AG09319 (cell line): ENCODE measurements at places on chromosomes 2 and 18.

DNA sequence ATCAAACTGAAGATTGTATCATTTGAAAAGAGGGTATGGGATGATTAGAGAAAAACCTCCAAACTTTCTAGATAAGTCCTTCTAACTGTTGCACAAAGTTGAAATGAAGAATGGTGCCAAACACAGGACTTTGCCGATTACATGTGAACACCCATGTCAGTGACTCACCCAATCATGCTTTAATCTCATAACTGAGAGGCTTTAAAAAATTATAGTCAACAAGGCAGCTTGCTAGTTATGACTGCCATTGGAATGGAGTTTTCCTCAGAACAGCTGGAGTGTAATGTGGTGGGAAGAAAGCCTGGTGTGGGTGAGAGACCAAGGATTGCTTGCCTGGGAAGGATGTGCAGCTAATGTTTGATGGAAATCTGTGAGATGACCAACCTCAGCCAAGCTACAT is 98.2 kb upstream of the ALPP start:
- no peak for DNase-seq

DNA sequence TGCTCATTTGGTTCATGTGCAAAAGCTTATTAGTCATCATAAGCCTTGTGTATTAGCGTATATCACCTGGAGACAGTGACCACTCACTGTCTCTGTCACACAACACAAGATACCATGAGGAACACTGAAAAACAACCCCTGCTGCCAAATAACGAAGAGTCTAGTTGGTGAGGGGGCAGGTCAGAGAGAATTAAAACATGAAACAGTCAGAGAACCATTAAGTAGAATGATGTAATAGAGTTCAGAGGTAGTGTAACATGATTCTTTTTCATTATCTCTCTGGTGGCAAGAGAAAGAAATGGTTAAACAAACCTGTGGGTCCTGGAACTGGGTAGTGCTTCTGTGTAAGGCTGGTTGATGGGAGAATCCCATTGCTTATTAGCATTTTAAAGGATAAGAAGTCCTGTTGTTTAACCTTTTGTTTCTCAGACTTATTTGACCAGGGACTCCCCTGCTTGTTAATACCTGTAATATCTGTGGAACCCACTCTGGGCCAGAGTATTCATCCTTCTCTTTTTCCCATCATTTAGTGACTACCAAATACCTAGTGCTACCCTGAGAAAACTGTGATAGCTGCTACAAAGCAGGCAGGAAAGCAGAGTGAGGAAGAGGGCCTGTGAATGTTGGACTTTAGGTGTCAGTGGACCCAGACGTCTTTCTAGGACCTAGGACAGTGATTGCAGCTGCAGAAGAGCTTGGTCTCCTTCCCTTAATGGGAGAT is 38.0 kb downstream of the PTRHD1 start:
- DNase-seq = no peak

- no peak for DNase-seq
Observed at GRCh38 chr2:235698028-235698427, 204.2 kb downstream of the AGAP1 start.

DNA sequence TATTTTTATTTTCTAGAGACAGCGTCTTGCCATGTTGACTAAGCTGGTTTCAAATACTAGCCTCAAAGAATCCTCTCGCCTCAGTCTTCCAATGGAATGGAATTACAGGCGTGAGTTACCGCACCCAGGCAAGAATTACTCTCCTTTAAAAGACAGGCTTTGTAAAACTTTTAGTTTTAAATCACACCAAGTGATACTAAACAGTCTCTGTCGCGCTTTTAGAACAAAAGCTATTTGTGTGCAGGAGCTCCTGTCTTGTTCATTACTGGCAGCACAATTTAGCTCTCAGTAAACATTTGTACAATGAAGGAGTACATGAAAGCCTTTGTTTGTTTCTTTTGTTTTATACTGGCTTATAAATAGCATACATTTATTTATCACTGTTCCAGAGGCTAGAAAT is 1719.2 kb upstream of the PIK3C3 start:
- no peak for DNase-seq

GRCh38 chr18:75362435-75362834 is 65.1 kb downstream of the SMIM21 start:
- no peak for DNase-seq

DNA sequence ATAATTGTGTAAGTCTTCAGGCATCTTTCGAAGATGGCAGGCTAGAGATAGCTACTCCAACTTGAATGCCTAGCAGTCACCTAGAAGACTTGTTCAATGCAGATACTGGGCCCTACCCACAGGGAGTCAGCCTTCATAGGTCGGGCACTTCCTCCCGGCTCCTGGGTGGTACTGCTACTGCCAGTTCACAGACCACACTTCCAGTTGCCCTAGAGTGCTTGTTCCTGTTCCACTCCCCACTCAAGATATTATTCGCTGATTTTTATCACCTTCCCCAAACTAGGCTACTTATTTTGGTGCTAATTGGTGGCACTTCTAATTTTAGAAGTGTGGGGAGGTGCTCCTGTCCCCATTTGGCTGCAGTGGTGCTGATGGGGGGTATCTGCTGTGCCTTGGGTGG is 34.2 kb downstream of the INPP4A start:
- no peak for DNase-seq

- DNase-seq = no peak
Observed at GRCh38 chr2:88556026-88556425, 71.2 kb downstream of the EIF2AK3 start.

- DNase-seq = no peak
Observed at GRCh38 chr2:229170916-229171315, 100.2 kb downstream of the PID1 start.

GRCh38 chr2:181389524-181389923 is 67.7 kb upstream of the ITGA4 start:
- no peak for DNase-seq

DNA sequence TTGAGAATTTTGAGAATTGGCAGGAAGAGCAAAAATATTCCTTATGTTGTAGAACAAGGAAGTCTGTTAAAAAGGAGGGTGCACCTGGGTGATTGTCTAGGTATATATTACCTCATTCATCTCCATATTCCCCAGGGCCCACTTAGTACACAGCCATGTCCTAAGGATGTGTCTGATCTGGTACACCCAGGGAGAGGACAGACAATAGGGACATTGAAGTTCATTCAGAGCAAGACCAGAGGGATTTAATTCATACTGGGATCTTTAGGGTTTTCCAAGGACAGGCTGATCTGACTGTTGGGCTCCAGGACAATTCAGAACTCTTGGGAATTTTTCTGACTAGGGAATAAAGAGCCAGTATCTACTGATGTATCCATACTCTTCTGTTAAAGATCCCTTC is 112.1 kb downstream of the PHLPP1 start:
- DNase-seq = no peak

DNA sequence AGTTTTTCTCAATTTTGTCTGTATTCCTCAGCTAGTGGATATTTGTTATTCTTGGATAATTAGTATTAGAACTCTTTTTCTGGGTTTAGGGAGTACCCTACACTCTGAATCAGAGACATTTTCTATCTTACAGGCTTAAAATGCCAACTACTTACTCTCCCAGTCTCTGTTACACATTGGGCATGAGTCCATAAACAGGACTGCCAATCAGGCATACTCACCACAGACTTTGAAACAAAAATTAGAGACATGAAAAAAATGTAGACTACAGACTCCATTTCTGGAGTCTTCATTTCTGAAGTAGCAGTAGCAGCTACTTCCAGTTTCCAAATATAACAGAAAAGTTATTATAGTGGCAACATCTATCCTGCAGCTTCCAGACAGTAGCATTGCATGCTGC is 279.7 kb downstream of the MBD5 start:
- no peak for DNase-seq

DNA sequence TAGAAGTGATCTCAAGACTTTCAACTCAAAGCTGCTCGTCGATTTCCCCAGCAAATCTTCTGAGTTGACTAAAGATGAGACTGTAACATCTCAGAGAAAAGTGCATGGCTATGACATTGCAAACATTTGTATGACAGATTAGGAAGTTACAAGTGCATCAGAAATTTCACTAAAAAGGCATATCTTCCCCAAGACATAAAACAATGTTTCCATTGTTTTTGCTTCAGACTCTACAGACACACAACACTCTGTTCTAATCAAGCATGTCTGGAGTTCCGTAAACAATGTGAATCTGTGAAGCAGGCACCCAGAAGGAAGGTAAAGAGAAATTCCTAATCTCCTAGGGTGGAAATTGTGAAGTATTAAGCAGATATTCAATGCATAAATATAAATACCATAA is 144.6 kb upstream of the LYPD1 start:
- no peak for DNase-seq

DNA sequence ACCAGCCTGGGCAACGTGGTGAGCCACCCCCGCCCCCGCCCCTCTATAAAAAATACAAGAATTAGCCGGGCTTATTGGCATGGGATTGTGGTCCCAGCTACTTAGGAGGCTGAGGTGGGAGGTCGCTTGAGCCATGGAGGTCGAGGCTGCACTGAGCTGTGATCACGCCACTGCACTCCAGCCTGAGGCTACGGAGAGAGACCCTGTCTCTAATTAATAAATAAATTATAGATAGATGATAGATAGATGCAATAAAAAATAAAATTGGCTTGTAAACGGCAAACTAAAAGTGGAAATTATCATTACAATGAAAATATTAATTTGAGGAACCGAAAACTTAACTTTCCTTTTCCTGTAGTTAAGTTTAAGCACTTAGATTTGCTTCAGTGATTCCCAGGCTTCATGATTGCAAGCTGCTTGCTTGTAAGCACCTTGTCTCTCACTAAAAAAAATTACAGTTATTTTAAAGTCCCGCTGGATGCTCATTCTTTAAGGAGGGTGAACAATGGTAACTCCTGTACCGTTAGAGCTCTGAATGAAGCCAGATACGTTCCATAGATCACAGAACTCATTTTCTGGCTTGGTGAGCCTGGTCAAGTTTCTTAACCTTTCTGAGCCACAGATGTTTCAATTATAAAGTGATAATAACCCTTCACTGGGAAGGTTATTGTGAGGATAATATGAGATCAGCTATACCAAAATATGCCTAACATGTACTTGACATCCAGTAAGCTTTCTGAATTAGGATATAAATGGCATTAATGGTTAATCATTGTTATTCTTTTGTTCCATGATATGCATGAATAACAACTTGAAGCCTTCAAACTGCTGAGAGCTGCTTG is 9.3 kb upstream of the NARS1 start:
- DNase-seq = no peak

DNA sequence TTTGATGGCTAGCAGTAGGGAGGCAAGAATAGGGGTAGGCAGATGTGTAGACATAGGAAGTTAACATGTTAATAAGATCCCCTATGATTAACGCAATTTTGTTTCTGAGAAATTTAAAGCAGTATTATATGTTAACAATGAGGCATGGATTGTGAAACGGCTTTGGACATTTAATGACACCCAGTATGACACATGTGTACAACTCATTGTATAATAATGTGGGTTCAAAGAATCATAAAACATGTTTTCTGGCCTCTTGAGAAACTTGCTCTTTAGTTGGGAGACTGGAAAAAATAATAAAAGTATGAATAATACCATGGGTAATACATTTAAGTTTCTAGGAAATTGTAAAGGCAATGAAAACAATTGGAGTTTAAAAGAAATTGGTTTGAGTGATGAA is 332.1 kb upstream of the CDH20 start:
- DNase-seq = no peak

- DNase-seq = no peak
Observed at GRCh38 chr2:233789554-233789953, 11.4 kb downstream of the MROH2A start.

DNA sequence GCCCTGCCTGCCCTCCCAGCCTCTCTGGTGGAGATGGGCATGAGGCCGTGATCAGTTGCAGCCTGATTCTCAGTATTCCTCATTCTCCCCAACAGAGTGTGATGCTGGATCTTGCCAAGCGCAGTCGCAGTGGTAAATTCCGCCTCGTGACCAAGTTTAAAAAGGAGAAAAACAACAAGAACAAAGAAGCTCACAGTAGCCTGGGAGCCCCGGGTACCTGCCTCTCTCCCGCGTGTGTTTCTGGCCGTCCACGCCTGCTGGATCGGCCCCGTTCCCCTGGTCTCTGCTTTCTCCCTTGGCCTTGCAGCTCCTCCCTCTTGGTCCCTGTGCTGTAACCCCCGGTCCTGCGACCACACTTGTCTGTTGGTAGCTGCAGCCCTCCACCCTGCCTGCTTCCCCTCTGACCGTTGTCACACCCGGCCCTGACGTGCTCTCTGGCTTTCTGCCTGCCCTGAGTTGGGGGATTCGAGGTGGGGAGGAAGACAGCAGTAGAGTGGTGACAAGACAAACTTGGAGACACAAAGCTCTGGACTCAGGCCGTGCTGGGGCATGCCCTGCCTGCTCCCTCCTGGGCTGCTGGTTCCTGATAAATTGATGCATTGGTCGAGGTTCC is 99.5 kb downstream of the USP40 start:
- DNase-seq = no peak

DNA sequence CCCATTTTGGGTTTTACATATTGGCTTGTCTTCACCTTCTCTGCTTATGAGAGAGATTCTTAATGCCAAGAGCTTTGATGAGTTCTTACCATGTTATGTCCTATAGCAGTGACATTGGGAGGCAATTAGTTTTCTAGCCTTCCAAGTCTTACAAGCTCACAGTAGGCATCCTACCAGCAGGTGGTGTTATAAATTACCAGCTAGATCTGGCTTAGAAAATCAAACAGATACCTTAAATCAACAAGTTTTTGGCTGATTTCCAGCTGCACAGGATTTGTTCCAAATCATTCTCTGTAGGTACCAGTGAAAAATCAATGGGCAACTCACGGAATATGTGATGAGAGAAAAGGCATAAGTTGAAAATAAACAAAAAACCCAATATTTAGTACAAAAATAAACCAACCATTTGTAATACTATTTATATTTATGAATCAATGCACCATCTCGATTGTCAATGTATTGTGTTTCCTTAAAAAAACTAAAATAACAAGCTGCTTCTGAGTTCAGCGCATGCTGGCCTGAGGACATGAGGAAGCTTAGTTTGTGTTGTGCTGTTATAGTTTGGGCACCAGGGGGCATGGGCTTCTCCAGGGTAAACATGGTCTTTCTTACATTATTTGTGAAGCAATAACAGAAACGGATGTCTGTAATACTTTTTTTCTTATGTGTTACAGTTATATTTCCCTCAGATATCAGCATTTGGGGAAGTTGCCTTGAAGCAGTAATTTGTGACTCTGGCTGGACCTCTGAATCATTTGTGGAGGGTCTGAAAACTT is 34.1 kb upstream of the NXPH2 start:
- no peak for DNase-seq

- no peak for DNase-seq
Observed at GRCh38 chr2:135099802-135100483, 47.9 kb downstream of the RAB3GAP1 start.

DNA sequence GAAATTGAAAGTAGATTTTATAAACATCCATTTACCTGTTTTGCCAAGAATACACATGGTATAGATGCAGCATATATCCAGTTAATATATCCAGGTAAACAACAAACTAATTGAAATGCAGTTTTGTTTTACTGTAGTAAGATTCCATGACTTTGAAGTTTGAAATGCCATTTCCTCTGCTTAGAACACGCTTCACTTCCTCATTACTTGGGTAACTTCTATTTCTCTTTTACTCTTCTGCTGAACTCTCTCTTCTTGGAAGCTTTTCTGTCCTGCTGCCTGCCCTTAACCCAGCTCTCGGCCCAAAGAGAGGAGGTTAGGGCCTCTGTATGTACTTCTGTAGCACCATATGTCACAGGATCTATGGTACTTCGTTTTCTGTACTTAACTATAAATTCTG is 14.1 kb upstream of the IL1RL2 start:
- DNase-seq = no peak

- DNase-seq = no peak
Observed at GRCh38 chr2:240741091-240741490, 49.4 kb downstream of the AQP12A start.

- no peak for DNase-seq
Observed at GRCh38 chr2:19225931-19226330, 132.5 kb downstream of the OSR1 start.

- DNase-seq = no peak
Observed at GRCh38 chr2:232438091-232438490, 17.9 kb upstream of the ALPI start.
